Epithelial cell of umbilical artery (primary cell): ENCODE measurements at places on chromosomes 13 and 19. TPM values are rescaled to one million over a fixed set of nuclear protein-coding genes. Genes with fewer than 3 reads are reported as not detected.

The ZNF426 gene
- 20.1 and 21.4 TPM in 2 replicates for total RNA-seq

The MEDAG gene
- 29.6 and 90.3 TPM in 2 replicates for total RNA-seq

The CASP14 gene
- not detected in 2 replicates for total RNA-seq

The C19orf67 gene
- total RNA-seq: not detected in 2 replicates

The IRGC gene
- total RNA-seq: not detected in 2 replicates

The TRIM13 gene
- 27.0 and 36.9 TPM in 2 replicates for total RNA-seq

The MEIS3 gene
- total RNA-seq: 0.32 and 0.46 TPM in 2 replicates

The NPAS1 gene
- total RNA-seq: not detected in 2 replicates

The MRPL4 gene
- 22.0 and 29.9 TPM in 2 replicates for total RNA-seq

The SIGLEC5 gene
- not detected in 2 replicates for total RNA-seq

The ZNF816 gene
- total RNA-seq: 11.0 and 16.4 TPM in 2 replicates

The CYP2A13 gene
- total RNA-seq: not detected in 2 replicates

The DNAJC15 gene
- total RNA-seq: 10.0 and 24.0 TPM in 2 replicates

The MBD3L3 gene
- total RNA-seq: not detected in 2 replicates

The TJP3 gene
- not detected in 2 replicates for total RNA-seq

The PRR20E gene
- not detected in 2 replicates for total RNA-seq

The ZNF737 gene
- total RNA-seq: 6.8 and 7.1 TPM in 2 replicates

The CGB2 gene
- 0.46 TPM in 1 of 2 replicates, not detected in the other for total RNA-seq

The HCST gene
- total RNA-seq: not detected in 2 replicates

The DHDH gene
- not detected in 2 replicates for total RNA-seq

The SLC6A16 gene
- under 0.01 and 0.15 TPM in 2 replicates for total RNA-seq

The ZNRF4 gene
- total RNA-seq: not detected in 2 replicates

The PLK5 gene
- total RNA-seq: not detected in 2 replicates

The SLC39A3 gene
- total RNA-seq: 19.5 and 24.3 TPM in 2 replicates

The DCT gene
- not detected in 2 replicates for total RNA-seq

The PRR36 gene
- total RNA-seq: not detected in 2 replicates

The UBA52 gene
- total RNA-seq: 460 and 873 TPM in 2 replicates
